ENCODE measurements at places on chromosomes 7 and 10.
A peak's percentile ranks its signal among the peaks of the same experiment; 100 is the strongest.

GRCh38 chr10:62050893-62051433 lies 149.5 kb downstream of the ARID5B start:
- DNase-seq: peak; percentile 70

DNA sequence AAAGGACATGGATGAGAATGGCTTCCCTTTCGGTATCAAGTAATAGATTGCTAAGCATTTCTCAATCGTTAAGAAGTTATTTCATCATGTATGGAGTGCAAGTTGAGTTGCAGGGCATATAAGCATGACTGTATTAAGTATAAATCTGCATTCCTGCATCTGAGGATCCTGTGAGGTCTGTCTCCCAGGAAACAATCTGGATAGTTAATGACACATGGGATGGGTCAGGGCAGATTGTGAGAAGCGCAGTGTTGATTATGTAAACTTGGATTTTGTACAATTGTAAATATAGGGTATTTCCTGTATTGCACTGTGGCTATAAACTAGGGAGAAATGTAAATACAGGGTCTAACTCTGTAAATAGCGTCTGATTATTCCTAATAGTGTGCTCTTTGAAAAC lies 102.6 kb downstream of the PLXDC2 start:
- DNase-seq: no peak

- peak; percentile 33 for DNase-seq
These were observed 135.8 kb downstream of the CNNM2 start for GRCh38 chr10:103053659-103054581.

GRCh38 chr7:48263311-48263650 lies 92.0 kb downstream of the ABCA13 start:
- DNase-seq: no peak

DNA sequence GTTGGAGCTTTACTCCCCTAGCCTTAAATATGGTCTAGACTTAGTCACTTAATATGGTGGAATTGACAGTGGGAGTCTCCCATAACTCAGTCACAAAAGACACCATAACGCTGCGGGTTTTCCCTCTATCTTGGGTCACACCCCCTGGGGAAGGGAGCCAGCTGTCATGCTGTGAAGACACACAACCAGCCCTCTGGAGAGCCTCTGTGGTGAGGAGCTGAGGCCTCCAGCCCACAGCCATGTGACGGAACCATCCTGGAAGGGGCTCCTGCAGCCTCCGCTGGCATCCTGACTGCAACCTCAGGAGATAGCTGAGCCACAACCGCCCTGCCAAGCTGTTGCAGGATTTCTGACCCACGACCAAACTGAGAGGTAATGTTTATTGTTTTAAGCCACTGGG lies 37.9 kb downstream of the PAXIP1 start:
- DNase-seq: no peak

DNA sequence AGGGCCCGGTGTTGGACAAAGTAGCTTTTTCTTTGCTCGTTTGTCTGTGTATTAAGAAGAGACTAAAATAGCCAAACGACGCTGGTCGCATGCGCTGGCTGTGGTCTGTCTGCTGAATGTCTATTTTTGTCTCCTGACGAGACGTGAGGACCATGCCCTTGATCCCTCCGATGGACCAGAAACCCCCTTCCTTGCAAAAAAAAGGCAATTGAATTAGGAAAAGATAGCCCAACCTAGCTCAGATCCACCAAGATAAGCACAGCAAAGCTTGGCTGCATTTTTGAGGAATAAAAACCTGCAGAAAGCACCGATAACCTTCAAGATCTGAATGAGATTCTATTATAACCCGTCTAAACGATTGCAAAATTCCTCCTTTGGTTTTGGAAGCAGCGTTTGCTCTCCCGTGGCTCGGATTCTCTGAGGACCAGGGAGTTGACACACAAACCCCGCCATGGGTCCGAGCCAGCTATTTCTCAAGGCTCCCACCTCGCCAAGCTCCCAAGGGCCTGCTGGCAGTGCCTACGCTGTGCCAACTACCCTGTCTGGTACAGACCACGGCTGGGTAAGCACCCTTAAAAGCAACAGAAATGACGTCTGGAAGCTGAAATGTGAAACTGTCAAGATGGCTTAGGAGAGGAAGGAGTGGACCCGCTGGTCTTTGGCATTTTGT lies 17.7 kb upstream of the TTYH3 start:
- DNase-seq: no peak

- no peak for DNase-seq
These were observed 25.6 kb downstream of the CCDC3 start for GRCh38 chr10:12975906-12976305.

DNA sequence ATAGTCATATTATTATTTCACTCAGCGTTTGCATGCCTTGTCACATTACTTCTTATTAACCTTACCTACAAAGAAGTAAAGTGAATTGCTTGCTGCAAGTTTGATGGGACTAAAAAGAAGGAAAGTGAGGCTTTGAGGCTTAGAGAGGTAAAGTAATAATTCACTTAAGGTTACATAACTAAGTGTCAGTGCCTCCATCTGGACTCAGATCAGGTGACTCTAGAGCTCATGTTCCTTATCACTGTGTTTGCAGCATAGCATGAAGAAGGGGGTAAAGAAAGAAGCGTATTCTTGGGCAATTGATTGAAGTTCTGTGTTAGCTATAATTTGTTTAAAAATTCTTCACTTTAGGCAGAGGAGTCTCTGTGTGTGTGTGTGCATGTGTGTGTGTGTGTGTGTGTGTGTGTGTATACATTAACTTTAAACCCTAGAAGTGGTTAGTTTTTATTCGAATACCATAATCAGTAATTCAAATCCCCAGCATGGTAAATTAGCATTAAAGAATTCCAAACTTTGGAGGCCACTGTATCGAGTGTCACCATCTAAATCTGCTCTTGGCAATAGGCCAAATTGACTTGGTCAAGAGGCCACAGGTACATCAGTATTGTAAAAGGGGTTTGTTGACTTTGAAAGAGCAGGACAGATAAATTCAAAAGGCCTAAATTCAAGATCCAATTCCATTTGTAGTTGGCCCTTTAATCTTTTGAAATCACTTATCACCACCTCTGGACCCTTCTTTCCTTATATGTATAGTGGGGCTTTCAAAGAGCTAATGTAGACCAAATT lies 2.2 kb upstream of the PON3 start:
- DNase-seq: no peak

- DNase-seq: no peak
These were observed 30.0 kb downstream of the AGR3 start for GRCh38 chr7:16851829-16852228.
